ENCODE measurements at places on chromosomes 1 and 21.

DNA sequence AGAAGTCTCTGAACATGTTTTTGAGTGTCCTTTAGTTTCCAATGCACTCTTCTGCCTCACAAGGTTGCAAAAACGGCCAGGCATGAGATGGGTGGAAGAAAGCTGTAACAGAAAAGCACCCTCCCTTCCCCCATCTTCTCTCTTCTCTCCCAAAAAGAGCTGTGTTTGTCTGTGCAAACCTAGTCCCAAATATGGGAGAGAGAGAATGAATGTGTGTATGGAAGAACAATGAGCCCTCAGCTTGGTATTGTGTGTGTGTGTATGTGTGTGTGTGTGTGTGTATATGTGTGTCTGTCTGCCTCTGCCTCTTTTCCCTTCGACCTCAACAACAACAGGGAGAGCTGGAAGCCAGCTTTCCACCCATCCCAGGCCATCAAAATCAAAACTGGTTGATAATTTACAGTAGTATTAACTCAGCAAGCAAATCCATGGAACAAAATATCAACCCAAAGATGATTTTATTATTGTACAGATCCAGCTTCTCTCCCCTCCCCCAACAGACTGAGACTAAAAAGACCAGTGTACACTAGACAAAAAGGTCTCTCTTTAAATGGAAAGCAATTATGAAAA, 1.8 kb downstream of the RERE start:
- no peak for DNase-seq

GRCh38 chr1:59391212-59392179, 94.6 kb downstream of the FGGY start:
- no peak for DNase-seq

DNA sequence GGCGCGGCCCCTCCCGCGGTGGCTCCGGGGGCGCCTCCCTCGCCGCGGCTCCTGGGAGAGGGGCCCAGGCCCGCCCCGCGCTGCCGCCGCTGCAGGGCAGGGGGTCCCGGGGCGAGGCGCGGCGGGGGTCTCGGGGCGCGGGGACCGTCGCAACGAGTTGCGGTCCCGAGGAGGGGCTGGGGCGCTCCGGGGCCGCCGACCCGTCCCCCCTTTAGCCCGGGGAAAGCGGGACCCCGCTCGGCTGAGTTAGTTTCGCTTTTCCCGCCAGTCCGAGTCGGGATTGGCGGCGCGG, 493 bp downstream of the SPSB1 start:
- no peak for DNase-seq

- no peak for DNase-seq
Observed at GRCh38 chr1:6800745-6801144, 15.5 kb downstream of the CAMTA1 start.

DNA sequence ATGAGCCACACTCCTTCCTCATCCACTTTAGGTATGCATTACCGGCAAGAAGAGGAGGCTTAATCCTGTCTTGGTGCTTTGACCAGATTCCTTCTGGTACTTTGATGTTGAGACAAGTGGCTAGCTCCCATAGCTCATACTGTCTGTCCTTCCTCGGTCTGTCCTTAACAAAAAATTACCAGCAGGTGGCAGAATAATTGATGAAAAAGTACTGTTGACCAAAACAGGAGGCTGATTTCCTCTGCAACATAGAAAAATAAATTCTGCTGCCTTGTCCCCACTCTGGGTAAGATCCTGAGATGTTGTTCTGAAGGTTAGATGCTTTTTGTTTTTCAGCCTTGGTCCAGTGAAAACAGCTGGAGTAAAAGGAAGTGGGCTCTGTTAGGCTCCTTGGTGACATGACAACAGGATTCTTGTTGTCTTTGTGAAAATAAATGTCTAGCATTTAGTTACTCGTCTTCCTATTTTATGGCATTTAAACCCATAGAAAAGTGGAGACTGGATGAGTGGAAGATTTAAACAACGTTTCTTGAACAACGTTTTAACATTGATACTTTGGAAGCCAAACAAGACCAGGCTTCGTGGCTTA, 11.2 kb upstream of the HJV start:
- DNase-seq, result no peak

DNA sequence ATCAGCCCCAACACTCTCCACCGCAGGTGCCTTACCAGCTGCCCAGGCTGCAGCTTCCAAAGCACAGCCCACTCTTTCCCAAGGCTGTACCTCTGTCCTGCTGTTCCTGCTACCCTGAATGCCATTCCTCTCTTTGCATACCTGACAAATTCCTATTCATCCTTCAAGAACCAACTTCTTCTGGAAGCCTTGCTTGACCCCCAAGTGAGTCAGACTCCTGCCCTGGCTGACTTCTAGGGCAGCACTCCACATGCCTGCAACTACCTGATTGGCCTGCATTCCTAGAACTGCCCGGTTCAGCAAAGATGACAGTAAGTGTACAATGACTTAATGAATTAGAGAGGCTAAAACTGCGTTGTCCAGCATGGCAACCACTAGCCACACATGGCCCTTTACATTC, 20.8 kb upstream of the PDZK1IP1 start:
- no peak for DNase-seq

- no peak for DNase-seq
Observed at GRCh38 chr1:163250382-163250974, 47.8 kb upstream of the RGS5 start.

DNA sequence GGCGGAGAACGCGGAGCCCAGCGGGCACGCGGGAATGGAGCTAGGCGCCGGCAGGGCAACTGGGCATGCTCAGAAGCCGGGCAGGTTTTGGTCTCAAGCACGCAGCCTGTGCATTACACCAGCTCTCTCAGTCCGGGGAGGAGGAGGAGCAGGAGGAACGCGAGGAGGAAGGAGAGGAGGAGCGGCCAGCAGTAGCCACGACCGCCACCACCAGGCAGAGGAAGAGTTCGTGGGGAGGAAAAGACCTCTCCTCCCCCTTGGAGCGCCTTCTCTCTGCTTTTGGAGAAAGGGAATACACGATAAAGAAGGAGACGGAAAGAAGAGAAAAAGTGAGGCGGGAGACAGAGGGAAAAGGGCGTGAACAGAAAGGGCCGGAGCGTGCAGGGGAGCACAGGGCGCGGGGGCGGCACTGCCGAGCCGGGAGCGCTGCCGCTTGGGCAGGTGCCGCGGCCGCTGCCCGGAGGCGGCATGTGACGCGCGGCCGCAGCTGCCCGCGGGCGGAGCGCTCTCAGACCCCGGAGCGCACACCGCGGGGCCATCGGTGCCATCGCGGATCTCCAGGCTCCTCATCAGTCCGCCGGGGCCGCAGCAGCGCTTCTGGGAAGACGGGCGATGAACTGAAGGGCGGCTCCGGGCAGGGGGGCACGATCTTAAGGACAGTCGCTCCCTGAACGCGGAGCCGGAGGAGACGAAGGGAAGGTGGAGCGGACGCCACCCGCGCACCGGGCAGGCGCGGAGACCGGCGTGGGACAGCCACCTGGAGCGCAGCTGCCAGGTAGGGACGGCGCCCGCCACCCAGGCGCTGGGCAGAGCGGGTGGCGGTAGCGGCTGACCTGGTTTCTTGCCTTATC, at the start of gene CHRM3:
Gene CHRM3, plus strand, starts transcription at position 116 of the 851 bp plus-strand sequence. CDS start 520,884 bp downstream, outside the sequence.
- no peak for DNase-seq

GRCh38 chr1:151593730-151594129, 18.1 kb upstream of the SNX27 start:
- no peak for DNase-seq

- DNase-seq, result no peak
Observed at GRCh38 chr1:154006136-154006535, 15.6 kb downstream of the RPS27 start.

DNA sequence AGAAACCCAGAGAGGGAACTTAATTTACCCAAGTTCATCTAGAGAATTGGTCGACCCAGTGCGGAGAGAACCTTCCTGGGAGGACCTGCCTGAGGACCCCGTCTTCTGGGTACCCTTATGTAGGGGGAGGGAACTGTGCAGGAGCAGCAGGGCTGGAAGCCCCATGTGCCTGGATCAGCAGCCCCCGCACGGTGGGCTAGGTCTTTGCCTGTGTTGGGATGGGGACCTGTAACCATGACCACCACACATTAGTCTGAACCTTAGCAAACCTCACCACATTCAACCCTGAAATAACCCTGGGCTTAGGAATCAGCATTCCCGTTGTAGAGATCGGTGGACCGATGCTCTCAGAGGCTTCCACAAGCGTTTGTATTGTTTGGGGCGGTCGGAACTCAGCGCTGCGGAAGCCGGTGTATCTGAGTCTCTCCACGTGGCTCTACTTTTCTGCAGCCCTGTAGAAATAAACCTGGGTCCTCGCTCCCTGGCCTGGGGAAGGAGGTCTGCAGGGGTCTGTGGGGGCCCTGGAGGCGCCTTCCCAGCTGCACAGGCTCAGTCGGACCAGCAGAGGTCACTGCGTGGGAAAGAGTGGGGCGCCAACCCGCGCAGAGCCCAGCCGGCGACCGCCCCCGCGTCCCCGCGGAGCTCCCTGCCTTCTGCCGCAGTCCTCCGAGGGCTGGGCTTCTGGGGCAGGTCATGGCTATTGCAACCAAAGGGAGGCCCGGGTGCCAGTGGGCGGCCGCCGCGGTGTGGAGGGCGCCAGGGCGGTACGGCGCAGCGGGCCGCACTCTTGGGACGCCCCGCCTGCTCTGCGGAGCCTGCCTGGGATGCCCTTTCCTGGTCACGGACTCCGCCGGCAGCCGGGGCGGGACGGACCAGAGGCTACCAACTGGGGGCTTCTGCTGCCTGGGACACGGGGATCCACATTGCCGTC, 36.2 kb upstream of the KCNA10 start:
- peak; percentile 50 for DNase-seq

- DNase-seq, result no peak
Observed at GRCh38 chr1:215718575-215719287, 151.6 kb downstream of the KCTD3 start.
